CD4-positive, alpha-beta memory T cell (primary cell): ENCODE measurements at places on chromosomes 13 and 19. TPM values are rescaled to one million over a fixed set of nuclear protein-coding genes. Genes with fewer than 3 reads are reported as not detected.

DNA sequence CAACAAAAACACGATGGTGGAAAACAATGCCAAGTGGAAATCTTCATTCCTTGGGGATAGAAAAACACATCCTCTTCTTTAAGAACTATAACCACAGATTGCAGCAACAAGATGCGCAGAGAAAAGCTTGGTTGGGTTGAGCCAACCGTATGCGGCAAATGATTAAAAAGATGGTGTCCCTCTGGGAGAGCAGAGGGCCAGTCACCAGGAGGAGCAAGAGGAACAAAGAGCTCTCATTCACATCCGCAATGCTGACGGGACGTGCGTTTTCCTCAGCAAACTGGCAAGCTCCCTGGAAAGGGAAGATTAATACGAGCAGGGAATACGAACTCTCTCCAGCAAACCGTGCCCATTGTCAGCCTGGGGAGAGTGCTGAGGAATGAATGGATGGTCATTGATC lies 141.6 kb downstream of the KATNAL1 start:
- no peak for DNase-seq

DNA sequence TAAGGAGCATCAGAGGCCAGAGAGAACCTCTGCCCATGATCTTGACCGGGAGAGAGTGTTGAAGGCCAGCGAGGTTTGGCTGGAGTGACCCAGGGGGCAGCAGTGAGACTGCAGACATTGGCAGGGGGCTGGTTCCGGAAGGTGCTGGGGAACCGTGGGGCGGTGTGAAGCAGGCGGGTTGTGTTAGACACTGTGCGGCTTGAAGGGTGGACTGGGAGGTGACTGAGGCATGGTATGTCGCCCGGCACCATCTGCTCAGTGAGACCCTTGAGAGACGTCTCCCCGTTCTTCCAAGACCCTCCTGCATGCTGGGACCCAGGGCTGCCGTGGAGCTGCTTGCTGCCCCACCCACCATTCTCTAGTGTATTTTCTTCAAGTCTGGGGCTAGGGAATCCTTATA lies 24.6 kb downstream of the CARM1 start:
- DNase-seq: no peak

- DNase-seq: no peak
These were observed 66.7 kb downstream of the LRRC63 start for GRCh38 chr13:46278474-46278873.

GRCh38 chr13:59451236-59451635 lies 712.5 kb downstream of the DIAPH3 start:
- no peak for DNase-seq

Gene UPF1
- 21.9 TPM for polyA plus RNA-seq

GRCh38 chr13:23411220-23411619 lies 22.3 kb downstream of the SACS start:
- no peak for DNase-seq

DNA sequence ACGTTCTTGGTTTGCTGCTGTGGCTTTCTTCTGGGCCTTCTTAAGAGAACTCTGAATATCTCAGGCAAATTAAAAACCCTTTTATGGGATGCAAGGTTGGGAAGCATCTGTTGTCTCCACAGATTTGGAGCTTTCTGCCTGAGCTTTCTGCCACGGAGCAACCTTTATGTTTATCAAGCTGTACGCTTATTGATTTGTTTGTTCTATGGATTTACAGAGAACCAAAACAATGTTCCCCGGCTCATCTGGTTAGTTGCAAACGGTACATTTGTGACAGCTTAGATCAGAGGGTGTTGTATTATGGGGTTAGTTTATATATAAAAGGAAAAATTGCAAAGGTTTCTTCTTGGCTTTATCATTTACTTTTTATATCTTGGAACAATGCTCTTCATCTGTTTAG lies 479.6 kb downstream of the DIAPH3 start:
- DNase-seq: no peak

Gene POSTN
- not detected for polyA plus RNA-seq

DNA sequence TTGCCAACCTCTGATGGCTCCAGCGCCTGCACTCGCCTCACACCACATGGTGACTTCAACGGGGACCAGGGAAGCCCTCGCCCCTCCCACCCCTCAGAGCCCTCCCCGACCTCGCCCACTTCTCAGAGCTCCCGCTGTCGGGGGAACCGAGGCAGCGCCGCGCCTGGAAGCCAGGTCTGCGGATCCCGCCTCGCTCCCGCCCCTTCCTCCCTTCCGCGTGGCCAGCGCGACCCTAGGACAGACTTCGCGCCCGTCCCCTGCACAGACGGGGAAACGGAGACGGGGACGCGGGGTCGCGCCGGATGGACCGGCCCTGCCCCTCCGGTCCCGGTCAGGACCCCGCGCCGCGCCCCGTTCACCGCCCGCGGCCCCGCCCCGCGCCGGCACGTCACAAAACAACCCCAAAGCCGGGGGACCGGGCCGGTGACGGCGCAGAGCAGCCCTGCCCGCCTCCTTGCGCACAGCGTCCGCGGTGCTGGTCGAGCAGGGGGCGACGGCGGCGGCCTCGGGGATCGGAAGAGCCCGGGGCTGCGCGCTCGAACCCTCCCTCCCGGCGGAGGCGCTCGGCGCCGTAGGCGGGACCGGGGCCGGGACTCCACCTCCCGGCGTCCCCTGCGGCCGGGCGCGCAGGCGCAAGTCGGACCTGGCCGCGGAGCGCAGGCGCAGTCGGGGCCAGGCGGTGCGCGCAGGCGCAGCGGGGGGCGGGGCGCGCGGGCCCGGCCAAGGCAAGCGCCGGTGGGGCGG lies 379 bp upstream of the CDC34 start:
- peak; percentile 92 for DNase-seq

Gene SERP2
- polyA plus RNA-seq: not detected

DNA sequence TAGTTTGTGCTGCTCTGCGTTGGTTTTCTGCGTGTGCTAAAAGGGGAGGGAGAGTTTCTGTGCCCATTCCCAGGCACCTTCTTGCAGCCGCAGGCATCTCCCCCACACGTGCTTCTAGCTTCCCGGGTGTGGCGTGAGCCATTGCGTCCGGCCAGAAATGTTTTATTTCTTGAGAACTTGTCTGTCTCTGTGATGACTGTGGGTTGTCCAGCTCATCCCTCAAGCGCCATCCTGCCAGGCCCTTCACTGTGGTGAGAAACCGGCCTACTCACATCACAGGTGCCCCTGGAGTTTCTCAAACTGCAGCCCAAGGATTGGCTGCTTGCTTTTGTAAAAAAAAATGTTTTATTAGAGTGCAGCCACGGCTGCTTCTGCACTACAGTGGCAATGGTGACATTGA lies 24.2 kb downstream of the EPN1 start:
- DNase-seq: no peak

- peak; percentile 80 for DNase-seq
These were observed 1.0 kb downstream of the PRMT1 start for GRCh38 chr19:49677901-49678674.

GRCh38 chr13:93233997-93234416 lies 7.4 kb downstream of the GPC6 start:
- DNase-seq: no peak

GRCh38 chr19:32191921-32192320 lies 153.5 kb upstream of the ZNF507 start:
- no peak for DNase-seq

- no peak for DNase-seq
These were observed 542.8 kb upstream of the PCDH9 start for GRCh38 chr13:67772807-67773453.

- no peak for DNase-seq
These were observed 352.7 kb upstream of the SGCG start for GRCh38 chr13:22828081-22828480.

Gene KCNN4
- polyA plus RNA-seq: 23.7 TPM

- DNase-seq: no peak
These were observed 6.5 kb upstream of the EIF3G start for GRCh38 chr19:10126213-10126639.

DNA sequence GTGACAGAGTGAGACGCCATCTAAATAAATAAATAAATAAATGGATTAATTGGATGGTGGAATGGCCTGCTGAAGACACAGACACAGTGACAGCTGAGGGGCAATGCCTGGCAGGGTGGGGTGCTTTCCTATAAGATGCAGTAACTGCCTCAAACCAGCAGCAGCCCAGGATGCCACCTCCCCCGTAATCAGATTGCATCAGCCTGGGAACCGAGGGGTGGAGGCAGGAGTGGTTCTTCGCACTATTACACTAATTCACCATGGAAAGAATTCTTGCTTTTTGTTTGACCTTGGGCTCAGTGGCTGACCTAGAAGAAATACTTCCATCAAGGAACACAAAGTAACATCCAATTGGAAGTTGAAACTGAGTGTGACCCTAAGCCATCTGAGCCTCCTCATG lies 31.6 kb upstream of the USP12 start:
- no peak for DNase-seq

Gene NDFIP2
- 4.6 TPM for polyA plus RNA-seq

Gene GJB6
- not detected for polyA plus RNA-seq

DNA sequence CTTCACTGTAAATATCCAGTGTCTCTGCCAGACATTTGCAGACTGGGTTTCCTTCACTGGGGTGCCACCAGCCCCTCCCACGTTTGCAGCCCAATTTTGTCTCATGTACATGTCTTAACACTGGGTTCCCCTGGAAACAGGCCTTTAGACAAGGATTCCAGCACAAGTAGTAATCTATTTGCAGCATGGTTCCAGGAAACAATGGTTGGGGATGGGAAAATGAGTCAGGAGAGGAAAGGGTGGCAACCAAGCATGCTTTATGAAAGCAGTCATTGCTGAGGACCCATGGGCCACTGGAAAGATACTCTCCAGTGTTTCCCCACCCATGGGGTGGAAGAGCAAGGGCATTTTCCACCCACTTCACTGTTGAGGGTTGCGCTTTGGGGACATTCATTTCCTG lies 53.6 kb upstream of the FARP1 start:
- DNase-seq: no peak

DNA sequence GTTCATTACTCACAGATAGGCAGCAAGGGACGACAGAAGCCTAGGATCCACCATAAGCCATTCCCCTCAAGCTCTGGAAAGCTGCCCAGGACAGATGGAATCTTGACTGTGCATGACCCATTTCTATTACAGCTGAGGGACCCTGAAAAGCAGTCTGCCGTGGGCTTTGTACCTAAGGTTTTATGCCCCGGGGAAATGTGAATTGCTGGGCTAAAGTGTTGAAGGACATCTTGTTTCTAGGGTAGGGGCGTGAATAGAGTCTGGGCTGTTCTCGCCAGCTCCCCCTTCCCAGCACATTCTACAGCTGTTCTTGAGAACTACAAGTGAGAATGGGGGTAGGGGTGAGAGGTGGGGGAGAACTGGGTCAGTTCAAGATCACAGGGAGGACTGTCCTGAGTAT lies 53.6 kb upstream of the TMTC4 start:
- no peak for DNase-seq

DNA sequence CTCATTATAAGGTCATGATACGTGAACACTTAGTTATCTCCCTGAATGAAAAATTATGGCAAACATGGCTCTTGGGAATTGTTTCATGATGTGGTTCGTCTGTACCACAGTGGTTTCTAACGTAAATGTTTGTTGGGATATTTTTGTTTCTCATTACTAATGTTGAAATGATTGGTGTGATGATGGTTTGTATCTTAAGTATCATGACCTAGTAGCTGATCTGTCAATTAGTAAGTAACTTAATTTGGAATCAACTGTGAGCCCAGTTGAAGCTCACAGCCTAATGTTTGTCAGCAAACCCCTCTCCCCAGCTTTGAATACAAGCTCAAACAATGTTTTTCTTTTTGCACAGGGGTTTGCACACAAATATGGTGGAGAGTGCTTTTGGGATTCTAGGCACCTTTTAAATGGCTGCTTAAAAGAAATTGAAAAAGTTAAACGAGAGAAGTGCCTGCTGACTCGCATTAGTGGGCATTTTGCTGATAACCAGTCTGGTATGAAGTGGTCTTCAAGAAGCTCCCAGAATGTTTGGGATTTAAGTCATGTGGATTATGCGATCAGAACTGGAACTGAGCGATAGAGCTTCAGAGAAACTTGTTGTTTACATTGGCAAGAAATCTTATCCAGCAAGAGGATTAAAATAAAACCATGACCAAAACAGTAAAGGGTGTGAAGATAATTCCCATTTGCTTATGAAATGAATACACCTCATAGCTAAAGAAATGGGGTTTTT lies 68.2 kb downstream of the LMO7 start:
- no peak for DNase-seq

DNA sequence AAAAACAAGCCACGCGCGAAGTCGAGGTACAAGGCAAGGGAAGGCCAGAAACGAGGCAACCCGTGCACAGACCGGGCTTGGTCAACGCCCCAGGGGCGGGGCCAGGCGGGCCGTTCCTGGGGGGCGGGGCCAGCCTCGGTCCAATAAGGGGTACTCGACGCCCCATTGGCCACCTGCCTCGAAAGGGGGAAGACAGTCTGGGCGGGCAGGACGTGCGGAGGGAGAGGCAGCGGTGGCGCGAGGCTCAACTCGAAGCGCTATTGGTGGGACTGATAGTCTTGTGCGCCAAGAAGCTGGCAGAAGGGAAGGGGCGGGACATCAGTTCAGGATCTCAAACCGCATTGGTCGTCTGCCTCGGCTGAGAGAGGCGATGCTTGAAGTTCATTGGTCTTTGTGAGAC lies at the start of gene LYPD4:
Gene LYPD4 (minus strand): TSS at position 83 of the 400 bp plus-strand sequence. CDS start 5,398 bp downstream, outside the sequence.
- DNase-seq: no peak

Gene EEF1AKMT1
- 16.2 TPM for polyA plus RNA-seq

Gene CCDC8
- polyA plus RNA-seq: not detected

GRCh38 chr13:45415112-45415511 lies 3.1 kb downstream of the SLC25A30 start:
- no peak for DNase-seq

DNA sequence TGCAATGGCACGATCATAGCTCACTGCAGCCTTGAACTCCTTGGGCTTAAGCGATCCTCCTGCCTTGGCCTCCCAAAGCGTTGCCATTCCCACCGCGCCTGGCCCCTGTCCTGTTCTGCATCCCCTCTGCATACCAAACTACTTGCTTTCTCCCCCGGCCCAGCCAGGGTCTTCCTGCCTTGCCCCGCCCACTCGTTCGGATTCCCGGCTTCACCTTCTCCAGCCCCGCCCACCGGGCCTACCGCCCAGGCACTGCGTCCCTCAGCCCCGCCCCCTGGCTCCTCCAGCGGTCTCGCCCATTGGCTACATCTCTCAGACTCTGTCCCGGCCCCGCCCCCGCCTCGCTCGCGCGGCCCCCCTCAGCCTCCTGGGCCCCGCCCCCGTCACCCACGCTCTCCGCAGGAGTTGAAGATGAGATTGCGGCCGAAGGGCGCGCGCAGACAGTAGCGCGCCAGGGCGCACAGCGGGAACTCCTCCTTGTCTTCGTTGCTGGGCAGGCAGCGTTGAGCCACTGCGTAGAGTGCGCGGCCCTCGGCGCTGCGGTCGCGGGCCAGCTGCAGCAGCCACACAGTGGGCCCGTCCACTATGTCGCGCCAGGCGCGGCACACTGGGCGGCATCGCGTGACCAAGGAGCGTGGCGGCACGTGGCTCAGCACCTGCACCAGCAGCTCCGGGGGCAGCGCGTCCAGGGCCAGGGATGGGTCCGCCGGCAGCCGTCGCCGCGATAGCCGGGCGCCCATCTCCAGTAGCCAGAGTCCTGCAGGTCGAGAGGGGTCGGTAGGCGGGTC lies 19.0 kb downstream of the MRPS12 start:
- peak; percentile 73 for DNase-seq
